ENCODE measurements at places on chromosomes 4 and X.

DNA sequence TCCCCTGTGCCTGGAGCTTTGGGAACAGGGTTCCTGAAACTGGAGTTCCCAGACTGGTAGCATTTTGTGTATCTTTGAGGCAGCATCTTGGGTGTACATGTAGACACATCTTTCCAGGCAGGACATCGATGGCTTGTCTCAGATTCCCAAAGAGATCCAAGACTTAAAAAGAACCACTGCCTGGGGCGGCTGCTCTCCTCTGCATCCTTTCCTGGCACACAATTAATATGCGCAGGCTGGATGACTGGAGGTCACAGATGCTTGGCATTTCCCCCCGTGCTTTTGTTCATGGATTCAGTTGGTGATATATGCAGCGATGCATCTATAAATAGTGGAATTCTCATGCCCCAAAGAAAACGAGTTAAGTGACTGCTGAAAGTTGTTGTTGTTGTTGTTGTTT, 80.5 kb downstream of the CLDN34 start:
- no peak for DNase-seq

DNA sequence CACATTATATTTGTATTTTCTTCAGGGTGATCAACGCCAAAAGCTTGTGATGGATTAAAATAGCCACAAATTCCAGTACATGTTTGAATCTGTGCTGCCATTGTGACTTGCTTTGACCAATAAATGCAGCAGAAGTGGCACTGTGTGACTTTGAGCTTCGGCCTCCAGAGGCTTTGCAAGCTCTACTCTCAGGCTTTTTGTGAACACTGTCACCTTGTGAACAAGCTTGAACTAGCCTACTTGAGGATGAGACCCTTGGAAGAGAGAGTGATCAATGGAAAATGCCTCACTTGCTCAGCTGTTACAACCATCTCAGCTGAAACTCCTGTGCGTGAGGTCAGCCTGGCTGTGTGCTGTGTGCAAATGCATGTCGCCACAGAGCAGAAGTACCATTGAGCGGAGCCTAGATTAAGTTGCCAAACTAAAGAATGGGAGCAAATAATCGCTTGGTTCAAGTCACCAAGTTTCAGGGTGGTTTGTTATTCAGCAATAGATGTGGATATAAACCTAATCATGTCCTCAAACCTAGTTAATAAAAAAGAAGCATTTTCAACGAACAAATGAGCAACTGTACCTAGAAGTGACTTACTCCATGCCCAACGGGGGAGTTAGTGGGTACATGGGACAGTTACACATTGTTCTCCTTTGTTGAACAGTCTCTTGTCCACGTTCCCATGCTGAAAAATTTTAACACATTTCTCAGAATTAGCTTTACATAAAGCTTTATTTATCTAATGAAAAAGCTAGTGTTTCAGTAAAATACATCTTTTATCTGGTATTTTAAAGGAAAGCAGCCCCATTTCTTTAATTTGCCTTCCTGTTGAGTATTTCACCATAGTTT, 23.5 kb downstream of the NOA1 start:
- no peak for DNase-seq

DNA sequence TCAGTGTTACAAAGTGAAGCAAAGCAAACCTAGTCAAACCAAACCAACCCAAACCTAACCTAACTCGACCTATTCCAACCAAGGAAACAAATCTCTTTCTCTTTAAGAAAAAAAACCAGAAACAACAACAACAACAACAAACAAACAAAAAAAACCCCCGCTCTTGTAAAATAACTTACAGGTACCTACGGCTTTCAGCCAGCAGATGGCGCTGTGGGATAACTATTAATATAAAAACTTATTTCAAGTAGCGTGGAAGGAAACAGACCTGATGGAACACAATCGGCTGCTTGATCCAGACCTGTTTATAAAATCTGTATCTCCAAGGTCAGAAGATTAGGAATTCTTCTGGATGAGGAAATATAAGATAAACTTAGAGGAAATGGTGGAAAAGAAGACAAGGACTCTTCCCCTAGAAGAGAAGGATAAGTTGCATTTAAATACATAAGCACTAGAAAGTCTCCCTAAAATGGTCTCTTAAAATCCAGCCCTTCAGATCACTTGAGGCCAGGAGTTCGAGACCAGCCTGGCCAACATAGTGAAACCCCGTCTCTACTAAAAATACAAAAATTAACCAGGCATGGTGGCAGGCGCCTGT, 34.4 kb upstream of the CDKL5 start:
- DNase-seq, result no peak

GRCh38 chr4:147984065-147984777, 252.3 kb downstream of the ARHGAP10 start:
- DNase-seq, result peak; percentile 6

DNA sequence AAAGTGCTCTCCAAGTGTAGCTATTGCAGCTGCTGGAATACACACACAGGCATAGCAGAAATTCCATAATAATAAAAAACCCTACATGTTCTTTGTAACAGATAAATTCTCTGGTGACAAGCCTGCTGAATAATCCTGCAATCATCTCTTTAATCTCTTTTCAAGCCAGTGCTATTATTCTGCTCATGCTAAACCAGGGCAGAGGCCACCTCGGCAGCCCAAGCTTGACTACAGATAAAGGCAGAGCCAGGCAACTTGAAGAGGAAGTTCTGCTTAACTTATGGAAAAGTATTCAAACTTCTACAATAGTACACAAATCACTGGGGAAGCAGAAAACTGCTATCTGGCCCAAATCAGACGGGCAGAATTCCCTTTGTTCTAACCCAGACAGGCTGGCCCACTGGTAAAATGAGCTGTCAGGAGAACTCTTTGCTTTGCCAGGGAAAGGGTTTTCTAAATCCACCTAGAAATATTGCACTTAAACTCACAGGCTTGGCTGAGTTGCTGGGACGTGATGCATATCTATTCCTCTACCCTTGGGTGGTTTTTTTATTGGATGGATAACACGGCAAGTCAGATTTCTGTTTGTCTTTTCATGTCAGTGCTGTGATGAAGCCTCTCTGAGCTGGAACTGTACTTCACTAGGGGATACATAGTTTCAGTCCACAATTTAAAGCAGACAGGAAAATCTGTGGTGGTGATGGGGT, 70.5 kb downstream of the GATB start:
- DNase-seq, result no peak

Measured in HL-60 (cell line).